ENCODE measurements at places on chromosomes 4 and X.

GRCh38 chrX:143568467-143568866 is 51.2 kb upstream of the SPANXN3 start:
- DNase-seq = no peak

- no peak for DNase-seq
Observed at GRCh38 chr4:10204401-10205058, 87.9 kb upstream of the WDR1 start.

DNA sequence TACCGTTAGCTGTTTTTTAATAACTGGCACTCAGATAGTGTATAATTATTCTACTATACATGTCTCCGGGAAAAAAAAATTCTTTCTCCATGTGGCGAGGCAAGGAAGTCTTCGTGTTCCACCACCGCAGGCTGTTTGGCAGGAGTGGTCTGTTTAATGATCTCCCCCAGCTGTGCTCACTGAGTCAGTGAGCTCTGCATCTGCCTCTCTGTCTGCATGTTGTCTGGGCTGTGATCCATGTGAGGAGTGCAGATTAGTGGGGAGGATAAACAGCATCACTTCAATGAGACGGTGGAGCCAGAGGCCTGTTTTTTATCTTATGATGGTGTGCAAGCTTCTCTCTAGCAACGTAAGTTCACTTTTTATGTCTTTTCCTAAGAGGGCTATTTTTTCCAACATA is 69.8 kb downstream of the RPS3A start:
- DNase-seq = no peak

DNA sequence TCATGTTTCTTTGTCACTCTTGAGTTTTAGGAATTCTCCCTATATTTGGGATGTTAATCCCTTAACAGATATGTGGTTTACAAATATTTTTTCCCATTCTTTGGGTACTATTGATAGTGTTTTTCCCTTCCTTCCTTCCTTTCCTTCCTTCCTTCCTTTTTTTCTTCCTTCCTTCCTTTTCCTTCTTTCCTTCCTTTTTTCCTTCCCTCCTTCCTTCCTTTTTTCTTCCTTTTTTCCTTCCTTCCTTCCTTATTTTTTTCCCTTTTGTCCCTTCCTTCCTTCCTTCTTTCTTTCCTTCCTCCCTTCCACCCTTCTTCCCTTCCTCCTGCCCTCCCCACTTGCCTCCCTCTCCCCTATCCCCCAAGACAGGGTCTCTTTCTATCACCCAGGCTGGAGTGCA is 42.1 kb downstream of the WDR17 start:
- no peak for DNase-seq

GRCh38 chr4:108762559-108763225 is at the start of gene ETNPPL:
Gene ETNPPL (minus strand): TSS chr4:108763053. CDS start chr4:108762898, 155 bp downstream.
- no peak for DNase-seq

DNA sequence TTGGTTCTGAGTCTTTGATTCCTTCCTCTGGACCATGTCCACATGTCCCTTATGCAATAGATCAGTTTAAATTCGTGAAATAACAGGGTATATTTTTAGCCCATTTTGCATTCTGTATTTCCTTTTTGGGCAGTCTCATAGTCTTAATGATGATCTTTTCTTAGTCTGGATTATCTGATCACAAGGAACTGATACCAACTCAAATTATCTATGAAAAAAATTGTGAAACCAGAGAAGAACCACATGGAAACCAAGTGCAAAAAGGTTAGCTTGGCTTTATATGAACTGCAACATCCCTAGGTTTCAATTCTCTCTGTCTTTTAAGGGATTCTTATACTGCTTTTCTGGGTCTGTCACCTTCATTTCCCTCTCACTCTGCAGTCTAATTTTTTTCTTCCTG is 608.6 kb upstream of the AADAT start:
- no peak for DNase-seq

DNA sequence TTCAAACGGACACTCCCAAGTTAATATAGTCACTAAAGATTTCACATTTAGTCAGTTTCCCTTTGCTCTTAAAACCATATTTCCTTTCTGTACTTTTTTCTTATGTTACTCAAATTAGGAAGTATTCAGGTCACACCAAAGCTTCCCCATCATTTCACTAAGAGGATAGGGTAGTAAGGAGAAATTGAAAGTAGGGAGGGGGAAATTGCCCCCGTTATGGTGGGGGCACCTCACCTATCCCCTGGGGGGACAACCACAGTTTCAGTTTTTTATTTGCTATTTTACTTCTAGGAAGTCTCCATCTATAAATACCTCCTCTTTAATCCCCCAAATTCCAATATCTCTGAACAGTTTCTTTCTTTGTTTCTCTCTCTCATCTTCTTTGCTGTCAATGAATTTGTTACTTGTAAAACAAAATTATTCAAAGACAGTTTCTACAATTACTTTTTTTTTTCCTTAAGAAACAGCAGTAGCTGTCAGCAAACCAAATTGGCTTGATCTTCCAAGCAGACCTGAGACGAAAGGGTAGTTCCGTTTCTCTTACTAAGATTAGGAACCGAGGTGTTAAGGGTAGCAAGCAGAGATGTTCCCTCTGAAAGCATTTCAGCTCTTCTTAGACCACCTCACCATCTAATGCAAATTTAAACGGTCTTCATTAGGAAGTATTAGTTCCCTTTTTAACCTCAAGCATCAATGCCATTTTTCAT is 160.2 kb upstream of the KLF3 start:
- no peak for DNase-seq

GRCh38 chr4:152039023-152039481 is 278.2 kb upstream of the GATB start:
- DNase-seq = no peak
